ENCODE measurements at places on chromosomes 13 and 19.

GRCh38 chr19:1250437-1251260, 2.3 kb downstream of the MIDN start:
- no peak for DNase-seq

DNA sequence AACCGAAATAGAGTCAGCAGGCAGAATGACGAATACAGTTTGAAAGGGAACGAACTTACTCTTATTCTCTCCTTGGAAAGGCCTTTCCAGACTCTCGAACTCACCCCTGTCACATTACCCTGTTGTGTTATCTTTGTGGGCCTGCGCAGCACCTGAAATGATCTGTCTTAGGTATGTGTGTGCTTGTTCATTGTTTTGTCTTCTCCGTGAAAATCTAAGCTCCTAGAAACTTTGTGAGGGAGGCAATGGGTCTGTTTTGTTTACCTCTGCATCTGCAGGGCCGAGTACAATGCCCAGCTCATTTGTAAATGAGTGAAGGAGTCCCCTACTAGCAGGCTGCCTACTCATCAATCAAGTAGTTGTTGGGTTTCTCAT, 19.6 kb downstream of the HMGB1 start:
- no peak for DNase-seq

DNA sequence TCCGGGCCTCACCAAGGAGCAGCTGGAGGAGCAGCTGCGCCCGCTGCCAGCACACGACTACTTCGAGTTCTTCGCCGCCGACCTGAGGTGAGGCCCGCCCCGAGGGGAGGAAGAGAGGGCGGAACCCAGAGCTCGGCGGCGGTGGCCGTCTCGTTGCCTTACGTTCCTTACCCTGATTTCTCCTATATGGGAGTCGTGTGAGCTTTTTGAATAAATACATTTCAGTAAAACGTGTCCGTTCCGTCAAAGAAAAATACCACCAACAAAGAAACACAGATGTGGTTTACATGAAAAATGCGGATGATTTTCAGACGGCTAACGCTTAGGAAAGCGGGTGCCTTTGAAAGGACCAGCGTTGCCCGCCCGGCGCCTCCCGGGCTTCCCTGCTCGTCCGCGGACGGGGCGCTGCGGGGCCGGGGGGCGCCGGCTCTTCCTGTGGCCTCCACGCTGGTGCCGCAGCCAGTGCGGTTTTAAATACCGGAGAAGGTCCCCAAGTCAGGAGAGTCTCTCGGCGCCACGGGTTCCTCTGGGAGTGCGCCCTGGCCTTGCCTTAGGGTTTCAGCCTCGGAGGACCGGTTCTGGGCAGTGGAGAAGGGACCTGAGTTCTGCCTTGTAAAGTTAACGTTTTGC, 755 bp downstream of the UPF3A start:
- peak; percentile 74 for DNase-seq

- no peak for DNase-seq
These were observed 93.8 kb downstream of the CRYL1 start for GRCh38 chr13:20431687-20432384.

DNA sequence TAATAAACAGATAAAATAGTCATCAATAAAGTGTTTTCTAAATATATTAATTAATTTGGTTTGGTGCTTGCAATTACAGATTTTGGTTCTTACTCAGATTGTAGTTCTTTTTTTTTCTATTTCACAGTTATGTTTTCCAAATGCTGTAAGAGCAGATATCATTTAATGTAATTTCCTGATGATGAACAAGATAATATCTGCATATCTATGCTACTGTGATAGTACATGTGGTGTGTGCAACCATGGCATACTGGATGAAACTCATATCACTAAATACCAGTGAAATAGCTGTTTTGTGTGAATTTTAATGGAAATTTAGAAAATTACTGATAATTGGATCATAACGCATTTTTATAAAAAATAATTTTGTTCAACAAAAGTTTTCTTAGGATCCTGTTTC, 88.8 kb upstream of the MAB21L1 start:
- DNase-seq, result no peak

DNA sequence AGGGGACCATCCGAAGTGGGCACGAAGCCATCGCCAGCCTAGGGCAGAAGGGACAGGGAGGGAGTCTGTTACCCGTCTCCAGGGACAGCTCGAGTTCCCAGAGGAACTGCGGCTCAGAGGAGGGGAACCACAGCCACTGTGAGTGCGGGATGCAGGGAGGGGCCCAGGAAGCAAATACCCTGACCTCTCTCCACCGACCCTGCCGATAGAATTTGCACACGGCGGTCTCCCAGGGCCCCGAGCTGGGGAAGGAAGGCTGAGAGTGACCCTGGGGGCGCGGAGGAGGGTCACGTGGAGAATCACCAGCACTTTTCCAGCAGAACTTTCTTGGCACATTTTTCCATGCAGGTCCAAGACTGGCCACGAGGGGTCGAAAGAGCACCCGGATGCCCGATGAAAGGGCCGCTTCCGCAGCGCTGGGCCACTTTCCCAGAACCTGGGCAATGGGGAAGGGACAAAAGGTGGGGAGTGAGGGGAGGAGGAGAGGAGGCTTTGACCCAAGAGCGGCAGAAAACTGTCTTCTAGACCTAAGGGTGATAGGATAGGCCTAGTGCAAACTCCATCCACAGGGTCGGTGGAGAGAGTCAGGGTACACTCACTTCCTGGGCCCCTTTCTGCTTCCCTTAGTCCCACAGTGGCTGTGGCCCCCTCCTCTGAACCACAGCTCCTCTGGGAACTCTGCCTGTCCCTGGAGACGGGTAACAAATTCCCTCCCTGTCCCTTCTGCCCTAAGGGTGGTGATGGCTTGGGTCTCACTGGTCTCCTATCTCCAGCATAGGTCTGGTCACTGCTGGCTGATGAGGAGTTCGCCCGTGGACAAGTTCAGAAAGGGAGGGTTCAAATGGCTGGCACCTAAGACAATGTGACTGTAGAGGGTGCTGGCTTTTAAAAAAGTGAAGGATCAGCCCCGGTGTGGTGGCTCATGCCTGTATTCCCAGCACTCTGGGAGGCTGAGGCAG, 5.3 kb upstream of the GPR4 start:
- peak; percentile 75 for DNase-seq

DNA sequence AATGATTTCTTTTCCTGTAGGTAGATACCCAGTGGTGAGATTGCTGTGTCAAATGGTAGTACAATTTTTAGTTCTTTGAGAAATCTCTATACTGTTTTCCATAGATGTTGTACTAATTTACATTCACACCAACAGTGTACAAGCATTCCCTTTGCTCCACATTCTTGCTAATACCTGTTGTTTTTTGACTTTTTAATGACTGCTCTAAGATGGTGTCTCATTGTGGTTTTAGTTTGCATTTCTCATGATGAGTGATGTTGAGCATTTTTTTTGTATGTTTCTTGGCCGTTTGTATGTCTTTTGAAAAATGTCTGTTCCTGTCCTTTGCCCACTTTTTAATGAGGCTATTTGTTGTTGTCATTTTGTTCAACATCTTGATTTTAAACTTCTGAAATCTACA, 103.3 kb downstream of the DGKH start:
- DNase-seq, result no peak

DNA sequence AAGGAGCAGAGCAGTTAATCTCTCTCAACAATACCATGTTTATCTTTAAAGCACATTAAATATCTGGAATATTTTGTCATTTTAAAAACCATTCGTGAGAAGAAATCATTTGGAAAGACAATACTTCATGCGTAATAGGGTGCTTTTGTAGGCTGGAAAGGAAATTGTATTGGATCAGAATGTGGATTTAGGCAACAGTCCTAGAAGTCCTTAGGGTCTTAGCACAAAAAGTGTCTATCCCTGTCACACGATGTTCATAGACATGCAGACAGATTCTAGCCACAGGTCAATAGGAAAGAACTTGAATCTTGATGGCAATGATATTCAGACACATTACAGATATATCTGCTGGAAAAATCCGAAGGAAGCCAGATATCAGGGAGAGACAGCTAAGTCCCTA, 156.0 kb downstream of the KCTD12 start:
- no peak for DNase-seq

DNA sequence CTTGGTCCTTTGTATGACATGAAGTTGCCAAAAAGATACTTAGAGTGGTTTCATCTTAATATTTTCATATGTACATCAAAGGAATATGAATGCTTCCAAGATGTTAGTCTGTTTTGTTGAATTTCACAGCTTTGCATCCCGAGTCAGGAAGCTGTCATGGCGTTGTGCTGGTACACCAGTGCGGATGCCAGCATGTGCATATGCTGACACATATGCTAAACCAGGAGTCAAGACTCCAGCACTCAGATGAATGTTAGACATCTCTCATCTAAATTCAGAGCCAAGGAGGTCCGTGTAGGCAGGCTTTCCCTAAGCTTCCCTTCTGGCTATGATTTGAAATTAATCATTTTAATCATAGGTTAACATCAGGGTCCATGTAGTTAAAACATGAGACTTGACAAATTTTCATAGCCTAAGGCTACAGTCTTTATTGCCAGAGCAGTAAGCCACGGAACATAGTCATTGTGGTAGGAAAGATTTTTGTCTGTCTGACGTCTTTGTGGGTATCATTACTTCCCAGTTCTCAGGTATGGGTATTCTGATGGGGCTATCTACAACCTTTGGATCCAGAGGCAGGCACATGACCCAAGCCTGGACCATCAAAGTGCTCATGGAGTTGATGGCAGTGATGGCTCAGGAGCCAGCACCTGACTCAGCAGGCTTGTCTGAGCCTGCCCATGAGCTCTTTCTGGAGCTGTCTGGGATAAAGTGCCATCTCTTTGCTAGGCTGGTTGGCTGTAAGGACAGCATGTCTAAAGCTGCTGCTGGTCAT, 246.1 kb downstream of the KCNRG start:
- DNase-seq, result no peak

DNA sequence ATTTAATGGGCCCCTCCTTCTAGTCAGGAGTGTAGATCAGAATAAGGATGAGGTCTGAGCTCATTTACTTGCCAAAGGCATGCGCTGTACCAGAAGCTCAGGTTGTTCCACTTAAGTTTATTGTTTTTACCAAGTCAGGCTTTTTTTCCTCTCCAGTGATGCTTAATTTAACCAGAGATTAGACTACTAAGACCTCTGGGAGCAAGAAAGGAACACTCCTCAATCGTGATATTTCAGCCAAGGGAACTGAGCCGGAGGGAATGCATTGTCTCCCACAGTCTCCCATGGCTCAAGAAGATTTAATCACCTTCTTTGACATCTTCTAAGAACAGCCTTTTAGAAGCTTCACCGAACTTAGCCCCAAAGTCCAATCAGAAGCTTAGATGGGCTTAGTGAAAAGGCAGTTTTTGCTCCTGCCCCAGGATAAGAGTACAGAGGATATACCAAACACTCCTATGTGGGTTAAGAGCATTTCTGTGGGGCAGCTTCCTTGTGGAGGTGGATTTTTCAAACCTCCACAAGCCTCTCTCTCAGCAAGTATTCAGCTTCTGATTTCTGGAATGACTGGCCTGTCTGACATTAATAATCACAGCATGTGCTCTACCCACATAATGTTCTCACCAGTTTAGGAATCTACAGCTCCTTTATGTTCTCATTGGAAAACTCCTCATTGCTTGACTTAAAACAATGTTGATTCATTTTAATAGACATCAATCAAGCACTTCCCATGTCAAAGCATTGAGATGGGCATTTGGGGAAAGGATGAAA, 322.7 kb downstream of the SUCLA2 start:
- DNase-seq, result no peak

GRCh38 chr13:110845520-110845919, 69.3 kb downstream of the ANKRD10 start:
- no peak for DNase-seq
